ENCODE measurements at places on chromosomes 1 and 21. TPM values are rescaled to one million over a fixed set of nuclear protein-coding genes. Genes with fewer than 3 reads are reported as not detected.

- peak; percentile 75 for DNase-seq
- peaks cover 50% of the 10 kb centered on the region for H3K4me1 ChIP-seq
- no peak overlapping the region for H3K4me3 ChIP-seq
- H3K27ac ChIP-seq: peak overlapping the region; percentile 79
Measured at GRCh38 chr1:94863919-94864318, 43.8 kb downstream of the SLC44A3 start.

The TLCD4 gene
- 2.5 TPM for total RNA-seq

The RPTN gene
- not detected for total RNA-seq

The LCA5L gene
- 1.0 TPM for total RNA-seq

The TAS1R1 gene
- not detected for total RNA-seq

The TDRD5 gene
- total RNA-seq: not detected

The KCNK1 gene
- total RNA-seq: 0.09 TPM

GRCh38 chr1:73472810-73473209 lies 725.2 kb downstream of the LRRIQ3 start:
- H3K36me3 ChIP-seq: no peaks in the 10 kb centered on the region
- no peak for DNase-seq
- H3K4me1 ChIP-seq: no peaks in the 10 kb centered on the region
- H3K27ac ChIP-seq: no peak overlapping the region

DNA sequence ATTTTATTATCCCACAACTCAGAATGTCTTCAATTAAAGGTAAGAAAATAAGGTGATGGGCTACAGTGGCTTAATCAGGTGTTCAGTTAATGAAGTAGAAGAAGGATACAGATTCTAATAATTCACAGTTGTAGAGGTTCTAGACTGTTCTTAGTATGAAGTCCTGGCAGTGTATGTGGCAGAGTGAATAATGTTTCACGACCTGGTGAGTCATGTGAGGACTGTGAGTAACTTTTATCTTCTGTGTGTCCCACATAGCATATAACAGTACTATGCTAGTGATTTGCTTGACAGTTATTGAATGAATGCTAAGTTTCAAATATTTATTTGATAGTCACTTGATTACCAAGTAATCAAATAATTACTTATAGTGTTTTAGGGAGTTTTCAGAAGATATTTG lies 20.0 kb downstream of the SLC16A4 start:
- no peaks in the 10 kb centered on the region for H3K4me1 ChIP-seq
- no peak overlapping the region for H3K27ac ChIP-seq
- no peak for DNase-seq
- H3K4me3 ChIP-seq: no peak overlapping the region

- no peaks in the 10 kb centered on the region for H3K4me1 ChIP-seq
- H3K27ac ChIP-seq: no peak overlapping the region
- DNase-seq: no peak
- H3K27me3 ChIP-seq: peaks cover 41% of the 10 kb centered on the region
Measured at GRCh38 chr1:22341791-22342605, 109.7 kb upstream of the ZBTB40 start.

DNA sequence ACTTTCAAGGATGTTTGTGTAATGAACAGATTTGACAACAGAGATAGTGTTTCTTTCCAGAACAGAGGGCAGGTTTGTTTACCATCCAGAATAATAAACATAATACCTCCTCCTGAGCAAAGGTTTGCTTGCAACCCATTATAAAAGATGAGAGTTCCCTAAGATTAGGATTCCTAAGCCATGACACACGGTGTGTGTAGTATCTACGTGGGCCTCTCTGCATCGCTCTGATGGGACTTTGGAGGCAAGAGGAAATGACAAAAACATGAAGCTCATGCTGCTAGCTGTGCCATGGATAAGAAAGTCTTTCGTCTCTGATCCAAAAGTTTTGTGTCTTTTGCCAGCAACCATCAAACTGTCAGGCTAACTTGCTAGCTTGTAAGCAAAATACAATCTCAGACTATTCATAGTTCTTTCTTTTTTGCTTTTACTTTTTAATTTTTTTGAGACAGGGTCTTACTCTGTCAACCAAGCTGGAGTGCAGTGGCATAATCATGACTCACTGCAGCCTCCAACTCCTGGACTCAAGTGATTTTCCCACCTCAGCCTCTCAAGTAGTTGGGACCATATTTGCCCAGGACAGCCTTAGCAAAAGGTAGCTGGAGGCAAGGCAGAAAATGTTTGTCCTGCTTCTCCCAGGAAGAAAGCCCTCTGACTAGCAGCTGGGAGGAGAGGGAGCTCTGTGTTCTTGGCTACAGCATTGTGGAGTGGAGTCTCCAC lies 81.1 kb downstream of the LHX4 start:
- peak overlapping the region; percentile 54 for H3K27ac ChIP-seq
- no peaks in the 10 kb centered on the region for H3K27me3 ChIP-seq
- DNase-seq: peak; percentile 69
- no peaks in the 10 kb centered on the region for H3K36me3 ChIP-seq
- peaks cover 35% of the 10 kb centered on the region for H3K4me1 ChIP-seq

The CRYAA gene
- not detected for total RNA-seq

DNA sequence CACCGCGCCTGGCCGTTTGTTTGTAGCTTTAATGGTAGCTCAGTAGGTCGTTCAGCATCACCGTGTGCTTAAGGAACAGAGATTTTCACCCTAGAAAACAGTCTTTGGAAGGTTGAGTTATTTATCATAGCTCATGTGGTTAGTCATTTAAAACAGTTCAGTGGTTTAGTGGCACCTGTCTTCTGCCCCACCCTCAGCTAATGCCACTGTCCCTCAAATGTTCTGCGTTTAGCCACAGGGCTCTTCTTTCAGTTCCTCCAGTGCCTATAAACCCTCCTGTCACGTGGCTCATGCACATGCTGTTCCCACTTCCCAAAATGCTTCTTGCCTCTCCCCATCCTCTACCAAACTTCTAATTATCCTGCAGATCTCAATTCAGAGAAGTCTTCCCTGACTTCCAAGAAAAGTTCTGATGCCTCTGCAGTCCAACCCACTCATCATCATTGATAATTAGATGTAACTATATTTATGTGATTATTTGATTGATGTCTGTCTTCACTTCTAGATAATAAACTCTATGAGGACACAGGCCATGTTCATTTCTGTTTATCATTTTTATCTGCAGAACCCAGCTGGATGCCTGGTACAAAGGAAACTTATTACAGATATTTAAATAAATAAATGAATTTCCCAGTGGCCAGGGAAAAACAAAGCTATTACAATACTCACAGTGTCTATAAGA lies 14.4 kb upstream of the DIPK1A start:
- no peak overlapping the region for H3K4me3 ChIP-seq
- no peak overlapping the region for H3K27ac ChIP-seq
- no peaks in the 10 kb centered on the region for H3K36me3 ChIP-seq
- no peak for DNase-seq
- no peaks in the 10 kb centered on the region for H3K4me1 ChIP-seq

GRCh38 chr1:26078286-26079177 lies 11.1 kb upstream of the TRIM63 start:
- no peaks in the 10 kb centered on the region for H3K4me1 ChIP-seq
- H3K36me3 ChIP-seq: no peaks in the 10 kb centered on the region
- no peak overlapping the region for H3K27ac ChIP-seq

- H3K36me3 ChIP-seq: peaks cover 17% of the 10 kb centered on the region
- no peaks in the 10 kb centered on the region for H3K27me3 ChIP-seq
- H3K4me1 ChIP-seq: no peaks in the 10 kb centered on the region
Measured at GRCh38 chr1:150661156-150661555, 31.7 kb upstream of the ENSA start.

The ERVH48-1 gene
- not detected for total RNA-seq

DNA sequence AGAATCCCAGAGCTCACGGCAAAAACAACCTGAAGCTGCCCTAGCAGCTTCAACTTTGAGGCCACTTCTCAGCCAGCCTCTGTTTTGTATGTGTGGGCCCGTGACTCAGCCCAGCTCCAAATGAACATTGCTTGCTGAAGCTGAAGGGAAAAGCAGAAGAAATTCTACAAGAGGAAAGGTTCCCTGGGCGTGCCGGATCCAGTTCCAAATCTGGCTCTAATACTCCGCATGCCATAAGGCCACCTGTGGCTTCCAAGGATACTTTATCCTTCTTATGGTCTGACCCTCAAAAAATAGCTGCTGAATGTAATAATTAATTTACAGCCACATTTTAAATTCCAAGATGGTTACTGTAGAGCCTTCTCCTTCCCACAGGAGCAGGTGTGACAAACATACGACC lies 24.3 kb downstream of the TSPAN2 start:
- H3K27ac ChIP-seq: no peak overlapping the region
- no peaks in the 10 kb centered on the region for H3K27me3 ChIP-seq
- no peak for DNase-seq
- H3K4me3 ChIP-seq: no peak overlapping the region

GRCh38 chr1:151511636-151512215 lies 539 bp downstream of the CGN start:
- no peaks in the 10 kb centered on the region for H3K36me3 ChIP-seq
- H3K27ac ChIP-seq: no peak overlapping the region
- peak overlapping the region; percentile 55 for H3K4me3 ChIP-seq
- H3K27me3 ChIP-seq: peaks cover 2% of the 10 kb centered on the region
